ENCODE measurements at places on chromosomes 13 and 19. TPM values are rescaled to one million over a fixed set of nuclear protein-coding genes. Genes with fewer than 3 reads are reported as not detected.

The NRTN gene
- total RNA-seq = 0.77 TPM

DNA sequence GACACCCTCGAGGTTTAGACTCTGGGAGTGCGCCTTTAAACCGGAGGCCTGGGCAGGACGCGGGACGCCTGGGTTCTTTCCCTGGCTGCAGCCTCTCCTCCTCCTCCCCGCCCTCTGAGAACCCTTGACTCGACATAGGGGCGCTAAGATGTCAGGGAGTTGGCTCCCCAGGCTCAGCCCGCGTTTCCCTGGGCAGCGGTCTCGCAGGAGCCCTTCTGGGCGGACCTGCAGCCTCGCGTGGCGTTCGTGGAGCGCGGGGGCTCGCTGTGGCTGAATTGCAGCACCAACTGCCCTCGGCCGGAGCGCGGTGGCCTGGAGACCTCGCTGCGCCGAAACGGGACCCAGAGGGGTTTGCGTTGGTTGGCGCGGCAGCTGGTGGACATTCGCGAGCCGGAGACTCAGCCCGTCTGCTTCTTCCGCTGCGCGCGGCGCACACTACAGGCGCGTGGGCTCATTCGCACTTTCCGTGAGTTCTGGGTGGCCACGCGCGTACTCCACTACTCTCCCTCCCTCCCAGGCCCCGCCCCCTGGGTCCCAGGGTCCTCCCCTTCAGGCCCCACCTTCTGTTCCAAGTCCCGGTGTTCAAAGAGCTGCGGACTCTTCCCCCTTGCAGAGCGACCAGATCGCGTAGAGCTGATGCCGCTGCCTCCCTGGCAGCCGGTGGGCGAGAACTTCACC lies 1.3 kb downstream of the ICAM5 start:
- H3K36me3 ChIP-seq = peaks cover 3% of the 10 kb centered on the region
- DNase-seq = no peak
- H3K4me1 ChIP-seq = peaks cover 53% of the 10 kb centered on the region
- H3K27ac ChIP-seq = no peak overlapping the region

GRCh38 chr13:27824121-27824520 lies 31.8 kb downstream of the GSX1 start:
- no peak overlapping the region for H3K4me3 ChIP-seq
- H3K27me3 ChIP-seq = peaks cover 75% of the 10 kb centered on the region
- no peak overlapping the region for H3K27ac ChIP-seq
- no peaks in the 10 kb centered on the region for H3K36me3 ChIP-seq

GRCh38 chr19:43806848-43807247 lies 4.6 kb upstream of the LYPD5 start:
- H3K4me1 ChIP-seq = no peaks in the 10 kb centered on the region
- peaks cover 14% of the 10 kb centered on the region for H3K27me3 ChIP-seq
- H3K4me3 ChIP-seq = no peak overlapping the region
- no peak overlapping the region for H3K27ac ChIP-seq
- no peaks in the 10 kb centered on the region for H3K36me3 ChIP-seq
- no peak for DNase-seq

DNA sequence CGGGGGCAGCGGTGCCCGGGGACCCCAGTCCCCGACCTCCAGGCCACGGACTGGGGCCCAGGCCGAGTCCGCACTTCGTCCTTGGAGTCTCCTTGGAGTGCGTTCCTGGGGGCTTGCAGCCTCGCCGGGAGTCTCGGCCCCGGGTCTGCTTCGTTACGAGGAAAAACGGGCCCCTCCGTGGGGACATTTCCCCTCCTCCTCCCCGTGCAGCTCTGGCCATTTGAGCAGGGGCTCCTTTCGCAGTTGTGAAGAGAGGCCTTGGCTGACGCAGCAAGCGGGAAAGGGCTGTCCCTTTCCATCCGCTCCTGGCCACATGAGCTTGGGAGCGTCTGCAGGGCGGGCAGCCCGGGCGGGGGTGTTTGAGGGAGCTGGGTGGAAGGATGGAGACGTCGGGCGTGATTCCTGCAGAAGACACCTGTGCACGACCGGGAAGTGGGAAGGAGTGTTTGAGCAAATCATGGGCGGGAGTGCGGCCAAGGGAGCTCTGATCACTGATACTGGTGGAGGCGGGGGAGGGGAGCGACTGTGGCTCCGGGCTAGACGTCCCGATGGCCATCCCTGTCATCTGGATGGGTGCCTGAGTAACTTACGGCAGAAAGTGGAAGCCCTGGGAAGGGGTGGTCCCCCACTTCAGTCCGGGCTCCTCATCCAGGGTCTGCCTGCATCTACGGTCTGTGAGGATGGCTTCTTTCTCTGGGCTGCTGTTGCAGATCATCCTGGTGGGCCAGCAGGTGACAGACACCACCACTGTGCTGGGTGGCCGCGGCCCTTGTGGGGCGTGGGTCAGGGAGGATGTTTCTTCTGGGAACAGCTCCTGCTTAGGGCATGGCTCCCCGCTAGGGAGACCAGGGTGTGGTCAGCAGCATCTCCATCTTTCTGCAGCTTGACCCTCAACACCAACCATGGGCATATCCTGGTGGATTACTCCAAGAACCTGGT lies 736 bp downstream of the GPI start:
- H3K36me3 ChIP-seq = peaks cover 21% of the 10 kb centered on the region
- peaks cover 25% of the 10 kb centered on the region for H3K4me1 ChIP-seq
- H3K4me3 ChIP-seq = peak overlapping the region; percentile 97
- no peaks in the 10 kb centered on the region for H3K27me3 ChIP-seq
- peak overlapping the region; percentile 60 for H3K27ac ChIP-seq
- DNase-seq = no peak

DNA sequence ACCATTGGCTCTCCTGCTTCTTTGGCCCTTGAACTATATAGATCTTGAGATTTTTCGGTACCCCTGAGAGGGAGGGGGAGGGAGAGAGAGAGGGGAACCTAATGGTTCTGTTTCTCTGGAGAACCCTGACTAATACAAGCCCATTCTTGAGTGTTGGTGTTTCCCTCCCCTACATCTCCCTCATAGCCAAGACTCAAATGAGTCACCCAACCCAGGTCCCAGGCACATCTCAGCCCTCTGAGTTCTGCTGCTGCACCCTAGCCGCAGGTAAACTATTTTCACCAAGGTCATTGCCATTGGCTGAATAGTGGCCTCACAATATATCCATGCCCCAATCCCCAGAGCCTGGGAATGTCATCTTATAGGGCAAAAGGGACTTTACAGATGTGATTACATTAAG lies 225.8 kb upstream of the MAB21L1 start:
- no peaks in the 10 kb centered on the region for H3K36me3 ChIP-seq
- no peak for DNase-seq
- H3K27me3 ChIP-seq = no peaks in the 10 kb centered on the region
- no peak overlapping the region for H3K4me3 ChIP-seq
- peaks cover 23% of the 10 kb centered on the region for H3K4me1 ChIP-seq
- no peak overlapping the region for H3K27ac ChIP-seq

GRCh38 chr13:98803111-98803561 lies 50.7 kb upstream of the SLC15A1 start:
- no peaks in the 10 kb centered on the region for H3K27me3 ChIP-seq
- H3K36me3 ChIP-seq = peaks cover 17% of the 10 kb centered on the region
- H3K4me3 ChIP-seq = no peak overlapping the region
- no peak for DNase-seq

DNA sequence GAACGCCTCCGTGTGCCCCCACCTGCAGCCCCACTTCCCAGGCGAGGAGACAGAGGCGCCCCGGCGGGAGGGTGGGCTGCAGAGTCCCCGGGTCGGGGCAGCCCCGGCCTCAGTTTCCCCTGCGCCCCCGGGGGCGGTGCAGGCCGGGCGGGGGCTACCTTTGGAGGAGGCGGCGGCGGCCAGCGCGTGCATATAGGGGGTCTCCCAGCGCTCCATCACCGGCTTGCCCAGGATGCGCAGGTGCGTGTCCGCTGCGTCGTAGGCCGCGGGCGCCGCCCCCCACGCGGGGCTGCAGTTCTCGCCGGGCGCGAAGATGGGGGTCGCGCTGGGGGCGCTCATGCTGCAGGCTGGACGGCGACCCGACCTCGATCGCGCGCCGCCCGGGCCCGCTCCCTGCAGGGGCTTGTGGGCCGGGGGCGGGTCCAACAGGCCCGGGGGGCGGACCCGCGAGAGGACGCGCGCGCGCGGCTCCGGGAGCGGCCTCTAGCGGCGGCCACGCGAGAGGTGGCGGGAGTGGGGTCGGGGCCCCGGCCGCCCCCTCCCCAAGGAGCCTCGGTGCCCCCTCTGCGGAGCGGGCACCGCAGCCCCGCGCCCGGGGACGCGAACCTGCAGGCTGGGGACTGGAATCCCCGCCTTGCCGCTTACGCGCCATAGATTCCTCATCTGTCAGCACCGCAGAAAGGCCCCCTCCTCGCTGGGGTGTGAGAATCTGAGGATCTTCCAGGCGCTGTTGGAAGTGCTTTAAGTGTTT lies at the start of gene GAMT:
Gene GAMT (minus strand): TSS at position 405 of the 751 bp plus-strand sequence. CDS start 66 bp downstream, at position 339.
- H3K27me3 ChIP-seq = no peaks in the 10 kb centered on the region
- peaks cover 6% of the 10 kb centered on the region for H3K4me1 ChIP-seq
- H3K4me3 ChIP-seq = peak within 1 kb of the TSS; percentile 69
- DNase-seq = no peak
- H3K36me3 ChIP-seq = no peaks in the 10 kb centered on the region
- peak within 1 kb of the TSS; percentile 36 for H3K27ac ChIP-seq

DNA sequence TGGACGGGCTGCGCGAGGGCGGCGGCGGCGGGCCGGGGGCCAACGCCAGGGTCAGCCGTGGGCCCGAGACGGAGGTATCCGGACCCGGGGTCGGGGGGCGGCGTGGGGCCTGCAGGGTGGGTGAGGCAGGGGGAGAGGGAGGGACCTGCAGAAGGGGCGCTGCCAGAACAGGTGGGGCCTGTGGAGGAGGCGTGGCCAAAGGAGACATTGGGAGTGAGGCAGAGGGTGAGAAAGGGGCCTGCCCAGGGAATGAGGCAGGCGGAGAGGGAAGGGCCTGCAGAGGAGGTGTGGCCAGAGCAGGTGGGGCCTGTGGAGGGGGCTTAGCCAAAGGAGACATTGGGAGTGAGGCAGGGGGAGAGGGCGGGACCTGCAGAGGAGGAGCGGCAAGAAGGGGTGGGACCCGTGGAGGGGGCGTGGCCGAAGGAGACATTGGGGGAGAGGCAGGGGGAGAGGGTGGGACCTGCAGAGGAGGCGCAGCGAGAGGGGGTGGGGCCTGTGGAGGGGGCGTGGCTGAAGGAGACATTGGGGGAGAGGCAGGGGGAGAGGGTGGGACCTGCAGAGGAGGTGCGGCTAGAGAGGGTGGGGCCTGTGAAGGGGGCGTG lies 4.2 kb downstream of the PRR36 start:
- H3K36me3 ChIP-seq = no peaks in the 10 kb centered on the region
- peak overlapping the region; percentile 57 for H3K4me3 ChIP-seq
- peaks cover 17% of the 10 kb centered on the region for H3K27me3 ChIP-seq
- peaks cover 29% of the 10 kb centered on the region for H3K4me1 ChIP-seq
- DNase-seq = no peak

DNA sequence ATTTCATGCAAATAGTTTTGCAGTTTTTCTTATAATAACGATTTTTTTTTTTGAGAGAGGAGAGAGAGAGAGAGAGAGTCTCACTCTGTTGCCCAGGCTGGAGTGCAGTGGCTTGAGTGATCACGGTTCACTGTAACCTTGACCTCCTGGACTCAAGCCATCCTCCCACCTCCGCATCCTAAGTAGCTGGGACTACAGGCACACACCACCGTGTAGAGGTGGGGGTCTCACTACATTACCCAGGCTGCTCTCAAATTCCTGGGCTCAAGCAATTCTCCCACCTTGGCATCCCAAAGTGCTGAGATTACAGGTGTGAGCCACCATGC lies 26.8 kb upstream of the GJB6 start:
- peaks cover 55% of the 10 kb centered on the region for H3K27me3 ChIP-seq
- no peak for DNase-seq
- no peaks in the 10 kb centered on the region for H3K4me1 ChIP-seq
- H3K36me3 ChIP-seq = no peaks in the 10 kb centered on the region
- no peak overlapping the region for H3K4me3 ChIP-seq

DNA sequence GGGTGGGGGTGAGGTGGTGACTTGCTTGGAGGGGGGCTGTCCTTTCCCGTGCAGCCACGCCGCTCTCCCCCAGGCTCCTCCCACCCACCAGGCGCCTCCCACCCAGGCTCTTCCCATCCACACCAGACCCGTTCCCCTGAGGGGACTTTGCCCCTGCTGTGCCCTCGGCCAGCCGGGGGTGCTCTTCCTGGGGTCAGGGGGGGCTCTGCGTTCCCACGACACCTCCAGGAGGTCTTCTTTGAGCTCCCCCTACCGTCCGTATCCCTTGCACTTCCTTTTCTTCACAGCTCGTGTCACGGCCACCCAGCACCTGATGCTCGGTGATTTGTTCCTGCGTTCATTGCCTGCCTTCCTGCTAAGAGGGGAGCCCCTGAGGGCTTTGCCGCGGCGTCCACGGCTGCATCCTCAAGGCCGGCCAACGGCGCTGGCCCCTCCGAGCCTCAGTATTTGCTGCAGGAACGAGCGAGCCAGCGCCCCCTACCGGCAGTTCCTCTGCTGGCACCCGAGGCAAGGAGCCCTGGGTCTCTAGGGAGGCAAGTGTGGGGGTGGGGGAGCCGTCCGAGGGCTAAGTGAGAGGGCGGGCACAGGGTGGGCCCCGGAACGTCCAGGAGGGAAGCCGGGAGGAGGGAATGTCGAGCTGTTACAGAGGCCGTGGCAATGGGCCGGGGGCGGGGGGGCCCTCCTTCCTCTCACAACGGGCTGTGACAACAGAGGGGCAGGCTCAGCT lies 11.8 kb downstream of the LRRC4B start:
- H3K36me3 ChIP-seq = no peaks in the 10 kb centered on the region
- H3K4me3 ChIP-seq = peak overlapping the region; percentile 93
- no peak overlapping the region for H3K27ac ChIP-seq

GRCh38 chr13:42354241-42355091 lies 82.5 kb downstream of the AKAP11 start:
- peaks cover 2% of the 10 kb centered on the region for H3K36me3 ChIP-seq
- peaks cover 3% of the 10 kb centered on the region for H3K27me3 ChIP-seq
- no peak overlapping the region for H3K27ac ChIP-seq
- peaks cover 14% of the 10 kb centered on the region for H3K4me1 ChIP-seq
- no peak for DNase-seq
- no peak overlapping the region for H3K4me3 ChIP-seq

The PRRG2 gene
- total RNA-seq = 0.39 TPM

DNA sequence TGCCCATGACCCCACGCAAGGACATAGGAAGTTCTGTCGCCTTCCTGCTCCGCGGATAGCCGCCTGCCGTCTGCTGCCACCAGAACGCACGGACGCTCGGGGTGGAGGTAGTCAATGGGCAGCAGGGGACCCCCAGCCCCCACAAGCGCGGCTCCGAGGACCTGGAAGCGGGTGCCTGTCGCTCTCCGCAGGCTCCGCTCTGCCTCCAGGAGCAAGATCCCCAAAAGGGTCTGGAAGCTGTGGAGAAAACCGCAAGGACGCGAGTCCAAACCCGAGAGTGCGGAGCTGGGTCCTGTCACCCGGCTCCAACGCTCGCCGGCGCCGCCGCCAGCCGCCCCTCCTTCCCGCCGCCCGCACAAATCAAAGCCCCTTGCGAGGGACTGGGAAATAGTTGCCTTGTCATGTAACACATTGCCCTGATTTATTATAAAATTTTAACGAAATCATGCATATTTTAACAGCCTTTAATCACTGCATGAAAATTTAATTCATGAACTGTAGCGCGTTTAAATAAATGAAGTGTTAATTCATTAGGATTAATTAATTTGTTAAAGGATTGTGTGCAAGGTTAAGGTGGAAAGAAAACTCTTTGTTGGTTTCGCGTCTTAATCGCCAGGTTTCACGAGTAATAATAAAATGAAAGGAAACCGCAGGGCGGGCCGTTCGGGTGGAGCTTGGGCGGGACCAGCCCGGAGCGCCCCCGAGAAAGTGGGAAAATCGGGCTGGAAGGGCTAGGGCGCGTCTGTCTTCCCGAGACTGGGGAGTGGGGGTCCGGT lies 5.5 kb upstream of the POU4F1 start:
- H3K4me1 ChIP-seq = peaks cover 22% of the 10 kb centered on the region
- H3K36me3 ChIP-seq = peaks cover 4% of the 10 kb centered on the region
- peaks cover 75% of the 10 kb centered on the region for H3K27me3 ChIP-seq
- DNase-seq = peak; percentile 81

The CLASRP gene
- total RNA-seq = 43.4 TPM

- no peaks in the 10 kb centered on the region for H3K36me3 ChIP-seq
- peaks cover 4% of the 10 kb centered on the region for H3K27me3 ChIP-seq
- DNase-seq = no peak
- no peak overlapping the region for H3K27ac ChIP-seq
These were observed 81.4 kb upstream of the UQCRFS1 start for GRCh38 chr19:29294343-29294811.

Data from chondrocyte (in vitro differentiated cells).